Thyroid gland (tissue), 4 donors: ENCODE measurements at places on chromosomes 5 and 9. TPM values are rescaled to one million over a fixed set of nuclear protein-coding genes. Genes with fewer than 3 reads are reported as not detected.

GABRA6 gene
- not detected for total RNA-seq

PCDHAC2 gene
- 2.0 TPM for total RNA-seq

SLC6A19 gene
- total RNA-seq = not detected

CSF1R gene
- total RNA-seq = 9.1 TPM

ECSCR gene
- 27.8 TPM for total RNA-seq

PRR7 gene
- 4.7 TPM for total RNA-seq

MEGF10 gene
- total RNA-seq = not detected
